ENCODE measurements at places on chromosomes 6 and 20.

GRCh38 chr6:1244941-1245340 is 67.0 kb upstream of the FOXQ1 start:
- DNase-seq = no peak

GRCh38 chr20:3323398-3323797 is 84.1 kb downstream of the DNAAF9 start:
- DNase-seq = peak; percentile 81

DNA sequence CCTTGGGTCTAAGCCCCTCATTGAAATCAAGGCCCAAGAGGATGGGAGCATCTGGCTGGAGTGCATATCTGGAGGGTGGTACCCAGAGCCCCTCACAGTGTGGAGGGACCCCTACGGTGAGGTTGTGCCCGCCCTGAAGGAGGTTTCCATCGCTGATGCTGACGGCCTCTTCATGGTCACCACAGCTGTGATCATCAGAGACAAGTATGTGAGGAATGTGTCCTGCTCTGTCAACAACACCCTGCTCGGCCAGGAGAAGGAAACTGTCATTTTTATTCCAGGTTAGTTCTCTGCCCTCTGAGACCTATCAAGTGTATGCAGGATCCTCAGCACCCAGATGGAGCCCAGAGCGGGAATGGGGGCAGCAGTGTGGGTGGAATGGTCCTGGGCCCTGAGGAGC is 5.1 kb downstream of the BTN2A2 start:
- DNase-seq = no peak

DNA sequence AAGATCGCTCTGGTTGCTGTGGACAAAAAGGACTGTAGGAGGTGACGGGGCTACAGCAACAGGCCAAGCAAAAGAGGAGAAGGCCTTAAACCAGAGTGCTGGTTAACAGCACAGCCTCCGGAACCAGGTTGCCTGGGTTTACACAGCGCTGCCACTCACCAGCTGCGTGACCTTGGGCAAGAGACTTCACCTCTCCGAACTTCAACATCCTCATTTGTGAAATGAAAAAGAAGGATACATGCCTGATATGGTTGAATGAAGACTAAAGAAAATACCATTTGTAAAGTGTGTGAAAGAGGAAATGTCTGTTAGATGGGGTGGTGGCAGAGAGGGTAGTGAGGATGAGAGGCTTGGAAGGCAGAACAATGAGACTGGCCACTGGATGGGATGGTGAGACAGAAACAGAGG is 44.9 kb downstream of the PREX1 start:
- peak; percentile 36 for DNase-seq

- no peak for DNase-seq
These were observed 45.4 kb downstream of the MYB start for GRCh38 chr6:135226537-135226936.

GRCh38 chr6:84204011-84204410 is 23.4 kb downstream of the CEP162 start:
- no peak for DNase-seq

DNA sequence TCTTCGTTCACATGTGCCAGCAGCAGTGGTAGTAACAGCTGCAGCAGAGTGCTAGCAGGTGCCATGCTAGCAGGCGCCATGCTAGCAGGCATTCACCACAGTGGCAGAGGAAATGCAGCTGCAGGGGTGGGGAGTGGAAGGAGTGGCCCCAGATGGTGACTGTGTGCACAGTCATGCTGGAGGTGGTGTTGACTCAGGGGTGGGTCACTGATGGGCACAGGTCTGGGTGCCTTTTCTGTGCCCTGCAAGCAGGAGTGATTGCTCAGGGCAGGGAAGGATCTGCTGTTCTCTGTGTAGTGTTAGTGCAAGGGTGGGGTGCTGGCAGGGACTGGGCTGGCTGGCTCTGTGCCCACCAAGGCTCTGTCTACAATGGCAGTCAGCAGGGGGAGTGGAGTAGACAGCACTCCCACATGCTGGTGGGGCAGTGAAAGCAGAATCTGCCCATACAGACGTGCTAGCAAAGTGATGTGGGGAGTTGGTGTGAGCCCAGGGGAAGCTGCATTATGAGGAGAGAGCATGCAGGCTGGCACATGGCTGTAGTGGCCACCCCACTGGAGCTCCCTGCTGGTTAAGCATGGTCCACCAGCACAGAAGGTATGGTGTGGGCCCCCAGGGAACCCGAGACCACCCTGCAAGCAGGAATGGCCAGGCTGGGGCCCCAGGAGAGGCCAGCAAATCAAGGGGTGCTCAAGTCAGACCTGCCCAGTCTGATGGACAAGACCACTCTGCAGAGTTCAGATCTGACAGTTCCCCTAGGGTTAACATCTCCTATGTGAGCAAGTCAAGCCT is 11.4 kb upstream of the TSPYL4 start:
- no peak for DNase-seq

Data from MV-4-11 (cell line).